ENCODE measurements at places on chromosomes 7 and 10.
A peak's percentile ranks its signal among the peaks of the same experiment; 100 is the strongest.

GRCh38 chr7:80505900-80506500 lies 5.9 kb downstream of the GNAT3 start:
- DNase-seq = no peak

GRCh38 chr7:44707558-44708230 lies 41.0 kb upstream of the ZMIZ2 start:
- DNase-seq = no peak

GRCh38 chr10:107552963-107553362 lies 388.5 kb upstream of the SORCS1 start:
- no peak for DNase-seq

- no peak for DNase-seq
Measured at GRCh38 chr7:24729365-24730017, 27.8 kb downstream of the GSDME start.

DNA sequence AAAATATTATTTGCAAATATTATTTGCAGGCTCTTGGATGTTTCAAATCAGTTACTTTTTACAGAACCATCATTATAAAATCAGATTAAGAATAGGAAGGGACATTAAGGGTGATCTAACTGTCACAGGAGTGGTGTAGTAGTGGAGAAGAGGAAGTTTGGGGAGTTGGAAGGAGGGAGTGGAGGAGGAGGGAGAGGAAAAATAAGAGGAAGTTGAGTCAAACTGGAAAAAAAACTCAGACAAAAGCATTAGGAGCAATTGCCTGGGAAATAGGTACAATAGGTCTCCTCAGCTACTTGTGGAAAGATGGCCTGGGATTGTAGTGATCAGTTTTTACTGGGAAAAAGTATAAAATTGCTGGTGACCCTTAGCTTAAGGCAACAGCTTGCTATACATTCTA lies 77.7 kb upstream of the GPR37 start:
- peak; percentile 41 for DNase-seq

DNA sequence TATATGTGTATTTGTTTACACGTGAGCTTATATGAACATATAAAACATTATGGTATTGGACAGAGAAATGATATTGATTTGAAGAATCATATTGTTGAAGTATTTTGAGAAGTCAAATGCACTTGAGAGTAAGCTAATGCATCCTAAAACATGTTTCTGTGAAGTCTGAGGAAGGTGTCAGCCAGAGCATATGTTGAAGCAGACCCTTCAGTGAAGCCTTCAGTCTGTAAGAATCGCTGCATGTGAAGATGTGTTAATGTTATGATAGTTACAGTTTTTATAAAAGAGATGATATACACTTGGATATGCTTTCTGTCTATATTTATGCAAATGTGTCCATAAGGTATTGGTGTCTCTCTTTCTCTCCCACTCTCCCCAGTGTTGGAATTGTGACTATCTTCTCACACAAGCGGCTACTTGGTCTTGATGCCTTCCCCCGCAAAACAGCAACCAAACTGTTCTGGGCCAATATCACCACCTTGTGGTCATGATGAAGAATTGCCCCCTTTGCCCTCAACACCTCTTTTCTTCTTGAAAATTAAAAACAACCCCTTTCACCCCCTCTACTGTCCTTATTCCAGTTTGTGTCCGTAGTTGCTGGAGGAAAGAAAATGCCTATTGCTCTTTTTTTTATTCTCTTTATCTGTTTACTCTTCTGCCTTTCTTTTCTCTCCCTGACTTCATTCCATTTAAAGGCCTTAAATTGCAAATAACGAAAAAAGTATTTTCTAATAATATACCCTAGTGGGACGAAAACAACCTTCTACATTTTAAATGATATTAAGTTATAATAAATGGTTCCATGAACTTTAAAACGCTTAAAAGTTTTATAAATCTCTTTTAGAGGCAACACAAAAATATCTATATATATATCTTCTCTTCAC lies 64.9 kb downstream of the IKZF1 start:
- peak; percentile 93 for DNase-seq

DNA sequence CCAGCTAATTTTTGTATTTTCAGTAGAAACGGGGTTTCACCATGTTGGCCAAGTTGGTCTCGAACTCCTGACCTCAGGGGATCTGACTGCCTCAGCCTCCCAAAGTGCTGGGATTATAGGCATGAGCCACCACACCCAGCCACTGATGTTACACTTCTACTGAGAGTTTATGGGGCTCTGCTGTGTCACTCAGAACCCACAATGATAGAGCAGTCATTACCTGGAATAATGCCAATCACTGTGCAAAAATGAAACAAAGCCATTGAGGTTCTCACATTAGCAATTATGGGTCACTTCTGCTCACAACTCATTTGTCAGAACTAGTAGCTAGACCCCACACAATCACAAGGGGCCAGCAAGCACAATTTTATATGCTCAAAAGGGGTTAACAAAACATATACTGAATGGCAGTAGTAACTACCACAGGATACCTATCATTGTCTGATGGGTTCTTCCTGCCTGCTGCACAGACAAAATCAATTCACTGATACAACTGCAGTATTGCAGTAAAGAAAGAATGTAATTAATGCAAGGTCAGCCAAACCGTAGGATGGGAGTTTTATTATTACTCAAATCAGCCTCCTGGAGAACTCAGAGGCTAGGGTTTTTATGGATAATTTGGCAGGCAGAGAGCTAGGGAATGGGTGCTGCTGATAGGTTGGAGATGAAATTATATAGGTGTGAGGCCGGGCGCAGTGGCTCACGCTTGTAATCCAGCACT lies 72.1 kb upstream of the TRIM24 start:
- no peak for DNase-seq

- DNase-seq = no peak
Measured at GRCh38 chr7:16455591-16455990, 9.9 kb downstream of the SOSTDC1 start.

- DNase-seq = peak; percentile 87
Measured at GRCh38 chr10:63866075-63866746, 345.0 kb downstream of the REEP3 start.

- no peak for DNase-seq
Measured at GRCh38 chr10:111498560-111498959, 421.7 kb downstream of the ADRA2A start.

GRCh38 chr7:27173511-27173955 lies 587 bp downstream of the HOXA10 start:
- DNase-seq = peak; percentile 70

GRCh38 chr10:3566627-3567026 lies 218.4 kb downstream of the KLF6 start:
- DNase-seq = no peak

DNA sequence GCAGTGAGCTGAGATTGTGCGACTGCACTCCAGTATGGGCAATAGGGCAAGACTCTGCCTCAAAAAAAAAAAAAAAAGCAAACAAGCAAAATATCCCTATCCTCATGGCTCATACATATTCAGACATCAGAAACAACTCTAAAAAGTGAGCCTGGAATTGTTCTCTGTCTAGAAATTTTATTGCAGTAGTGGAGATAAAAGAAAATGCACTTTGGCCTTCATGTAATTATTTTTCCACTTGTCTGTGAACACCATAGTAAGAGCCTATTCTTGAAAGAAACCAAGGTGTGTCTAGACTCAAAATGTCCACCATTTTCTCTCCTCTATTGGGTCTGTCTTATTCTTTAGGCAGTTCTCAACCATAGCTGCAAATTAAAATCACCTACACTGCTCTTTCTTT lies 30.5 kb upstream of the MCU start:
- DNase-seq = no peak

DNA sequence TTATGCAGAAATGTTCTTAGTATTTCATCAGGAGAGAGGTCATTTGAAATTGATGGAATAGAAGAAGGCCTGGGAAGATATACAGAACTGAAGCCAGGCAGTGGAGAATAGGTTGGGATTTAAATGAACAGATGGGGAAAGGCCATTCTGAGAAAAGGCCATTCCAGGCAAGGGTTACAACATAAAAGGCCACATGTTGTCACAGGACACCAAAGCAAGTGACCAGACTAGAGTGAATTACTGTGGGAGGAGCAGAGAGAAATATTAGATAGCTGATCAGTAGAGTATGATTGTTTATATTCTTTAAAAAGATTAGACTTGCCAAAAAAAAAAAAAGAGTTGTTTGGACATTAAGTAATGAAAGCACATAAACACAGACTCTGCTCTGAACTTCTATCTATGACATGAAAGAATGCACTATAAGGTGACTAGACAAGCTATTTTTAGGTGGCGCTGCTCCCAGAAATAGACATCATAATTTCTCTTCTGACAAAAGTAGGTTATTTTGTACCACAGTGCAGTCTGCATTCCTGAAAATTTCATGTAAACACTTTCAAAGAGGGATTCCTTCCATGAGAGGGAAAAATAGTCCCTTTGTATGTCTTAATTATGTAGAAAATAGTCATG lies 55.2 kb upstream of the DKK1 start:
- DNase-seq = no peak

GRCh38 chr7:70707823-70708243 lies 424.1 kb upstream of the GALNT17 start:
- DNase-seq = no peak

GRCh38 chr10:124731551-124731950 lies 12.6 kb downstream of the FAM53B start:
- DNase-seq = no peak

GRCh38 chr10:78571286-78571685 lies 497.5 kb upstream of the ZMIZ1 start:
- no peak for DNase-seq

DNA sequence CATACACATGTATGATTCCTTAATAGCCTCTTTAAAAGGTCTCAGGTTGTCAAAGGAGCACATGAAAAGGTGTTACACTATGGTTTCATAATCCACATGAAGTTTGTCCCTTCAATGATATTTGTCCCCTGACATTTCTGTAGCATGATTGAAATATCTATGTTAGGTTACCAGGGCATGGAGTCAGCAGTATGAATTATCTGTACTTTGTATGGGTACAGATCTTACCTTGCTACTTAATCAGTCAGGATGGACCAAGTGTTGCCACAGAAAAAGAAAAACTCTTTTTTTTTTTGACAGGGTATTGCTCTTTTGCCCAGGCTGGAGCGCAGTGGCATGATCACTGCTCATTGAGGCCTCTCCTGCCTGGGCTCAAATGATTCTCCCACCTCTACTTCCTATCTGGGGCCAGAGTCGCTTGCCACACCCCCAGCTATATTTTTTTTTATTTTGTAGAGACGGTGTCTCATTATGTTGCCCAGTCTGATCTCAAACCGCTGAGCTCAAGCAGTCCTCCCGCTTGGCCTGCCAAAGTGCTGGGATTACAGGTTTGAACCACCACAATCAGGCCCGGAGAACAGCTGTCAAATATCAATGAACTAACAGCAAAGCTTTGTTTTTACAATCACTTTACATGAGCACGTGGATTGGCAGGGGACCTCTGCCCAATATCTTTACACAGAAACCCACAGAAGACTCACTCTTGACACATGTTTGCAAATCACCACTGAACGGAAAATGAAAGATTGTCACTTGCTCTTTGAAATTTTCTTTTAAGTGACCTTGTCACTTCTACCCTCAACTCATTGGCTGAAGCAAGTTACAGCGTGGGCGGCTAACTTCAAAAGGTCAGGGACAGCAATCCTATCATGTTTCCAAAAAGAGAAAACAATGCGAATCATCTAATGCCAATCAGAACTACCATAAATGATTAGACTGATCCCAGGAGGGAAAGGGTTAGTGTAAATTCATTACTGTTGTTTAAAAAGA lies 140.2 kb downstream of the PRKG1 start:
- no peak for DNase-seq

DNA sequence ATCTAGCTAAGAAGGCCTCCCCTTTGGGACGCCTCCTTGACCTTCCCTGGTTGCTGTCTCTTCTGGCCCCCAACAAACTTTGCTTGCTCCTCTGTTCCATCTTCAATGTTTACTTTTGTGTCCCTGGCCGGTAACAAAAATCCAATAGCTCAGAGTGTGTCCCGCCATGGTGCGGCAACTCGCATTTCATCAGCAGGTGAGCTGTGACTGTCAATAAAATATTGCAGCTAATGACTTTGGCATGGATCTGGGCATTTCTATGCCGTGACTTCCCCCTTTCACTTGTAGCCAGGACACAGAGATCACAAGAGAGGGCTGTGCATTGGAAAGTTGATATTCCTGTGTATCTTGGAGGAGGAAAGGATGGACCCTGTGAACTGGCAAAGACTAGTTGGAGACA lies 317.6 kb downstream of the RPS24 start:
- DNase-seq = no peak

DNA sequence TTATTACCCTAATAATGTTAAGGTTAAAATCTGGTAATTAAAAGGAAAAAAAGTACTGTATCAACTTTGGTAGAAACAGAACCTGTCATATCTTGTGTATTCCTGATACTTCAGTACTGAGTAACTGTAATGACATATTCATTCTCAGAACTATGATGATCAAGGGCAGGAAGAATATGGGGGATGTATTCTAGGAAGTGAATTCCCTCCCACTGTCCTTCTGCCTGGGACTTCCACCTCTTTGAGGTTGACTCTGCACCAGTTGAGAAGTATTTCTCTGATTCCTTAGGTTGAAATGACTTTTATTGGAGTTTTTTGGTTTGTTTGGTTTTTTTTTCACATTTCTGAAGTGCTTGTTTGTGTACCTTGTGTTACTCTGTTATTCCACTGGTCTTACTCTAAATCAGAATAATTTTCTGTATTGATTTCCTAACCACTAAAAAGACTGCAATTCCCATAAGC lies 36.9 kb downstream of the WASL start:
- no peak for DNase-seq

DNA sequence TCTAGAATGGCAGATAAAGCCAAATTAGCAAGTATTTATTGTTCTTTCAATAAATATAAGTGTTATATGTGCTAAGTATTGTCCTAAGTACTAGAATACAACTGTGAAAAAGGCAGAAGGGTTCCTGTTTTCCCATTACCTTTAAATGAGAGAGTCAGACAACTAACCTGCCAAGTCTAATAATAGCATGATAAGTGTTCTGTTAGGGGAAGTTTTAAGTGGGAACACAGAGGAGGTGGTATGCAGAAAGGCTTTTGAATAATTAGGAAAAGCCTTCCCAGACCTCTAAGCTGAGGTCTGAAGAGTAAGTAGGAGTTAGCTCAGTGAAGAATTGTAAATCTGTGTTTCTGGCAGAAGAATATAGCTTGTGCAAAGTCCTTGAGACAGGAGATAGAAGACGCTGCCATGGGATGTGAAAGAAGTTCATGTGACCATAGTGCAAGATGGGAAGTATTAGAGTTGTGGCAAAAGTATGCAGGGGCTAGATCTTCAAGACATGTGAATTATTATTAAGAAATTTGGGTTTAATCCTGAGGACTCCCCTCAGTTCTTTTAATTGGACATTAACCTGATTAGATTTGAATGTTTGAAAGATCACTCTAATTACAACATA lies 12.5 kb downstream of the SHOC2 start:
- no peak for DNase-seq

DNA sequence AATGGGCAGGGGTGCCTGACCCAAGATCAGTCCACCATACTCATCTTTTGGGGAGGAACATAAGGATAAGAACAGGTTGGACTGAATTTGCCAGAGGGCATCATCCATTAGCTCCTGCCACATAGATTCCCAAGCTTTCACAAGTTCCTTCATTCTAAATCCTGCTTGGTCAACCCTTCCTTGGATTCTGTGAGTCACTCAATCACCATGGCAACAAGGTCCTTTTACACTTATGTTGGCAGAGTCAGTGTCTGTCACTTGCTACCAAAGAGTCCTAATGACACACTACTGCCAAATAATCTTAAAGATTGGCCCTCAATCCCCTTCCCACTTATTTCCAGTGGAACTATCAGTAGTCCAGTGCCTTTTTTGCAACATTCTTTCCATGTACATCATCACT lies 5.0 kb upstream of the LGI1 start:
- DNase-seq = no peak

GRCh38 chr10:43199684-43200537 lies 61.7 kb downstream of the CSGALNACT2 start:
- no peak for DNase-seq

GRCh38 chr10:93591065-93591808 lies 9.8 kb downstream of the RBP4 start:
- no peak for DNase-seq

Measured in Kasumi-1 (cell line).